Retinal pigment epithelial cell (primary cell): ENCODE measurements at places on chromosomes 3 and 15.

DNA sequence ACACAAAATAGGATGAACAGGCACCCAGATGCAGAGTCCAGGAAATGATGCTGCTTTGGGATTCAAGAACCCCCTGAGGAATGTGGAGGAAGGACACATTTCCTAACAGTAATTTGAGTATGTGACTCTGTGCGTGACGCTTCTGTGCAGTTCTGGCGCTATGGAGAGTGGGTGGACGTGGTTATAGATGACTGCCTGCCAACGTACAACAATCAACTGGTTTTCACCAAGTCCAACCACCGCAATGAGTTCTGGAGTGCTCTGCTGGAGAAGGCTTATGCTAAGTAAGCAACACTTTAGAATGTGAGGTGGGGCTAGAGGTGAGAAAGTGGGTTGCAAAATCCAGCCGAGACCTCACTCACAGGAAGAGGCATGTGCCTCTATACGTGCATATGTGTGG is 28.3 kb downstream of the CAPN3 start:
- DNase-seq = no peak

DNA sequence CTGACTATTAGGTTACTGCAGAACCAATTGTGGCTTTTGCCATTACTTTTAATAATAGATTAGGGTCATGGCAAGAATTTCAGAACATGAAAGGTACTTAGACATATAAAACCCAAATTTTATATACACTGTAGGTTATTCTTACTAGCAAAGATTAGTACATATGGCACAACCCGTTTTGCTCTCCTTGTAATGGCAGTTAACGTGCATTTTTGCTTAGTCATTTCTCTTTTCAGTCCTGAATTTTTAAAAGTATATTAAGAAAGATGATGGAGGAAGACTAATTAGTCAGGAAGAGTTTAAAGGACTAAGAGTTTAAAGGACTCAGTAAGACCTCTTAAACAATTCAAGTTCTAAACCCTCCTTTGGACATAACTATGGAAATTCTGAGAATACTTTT is 114.0 kb downstream of the PEAK1 start:
- DNase-seq = no peak

DNA sequence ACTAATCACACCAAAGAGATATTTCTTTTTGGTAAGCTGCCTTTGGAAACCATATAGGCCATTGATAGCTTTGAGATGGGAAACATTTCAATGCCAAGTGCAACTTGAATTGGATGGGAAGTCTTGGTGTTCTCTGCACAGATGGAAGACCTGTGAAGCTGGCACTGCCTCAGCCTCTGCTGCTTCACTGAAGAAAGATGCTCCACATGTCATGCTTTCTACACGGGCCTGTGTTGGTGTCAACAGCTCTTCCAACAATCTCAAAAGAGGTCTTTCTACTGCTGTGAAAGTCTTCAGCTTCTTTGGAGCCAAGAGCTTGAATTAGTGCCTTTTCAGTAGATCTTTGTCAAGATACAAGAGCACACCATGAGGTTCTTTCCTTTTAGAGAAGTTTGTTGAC is 169.0 kb downstream of the SPATA16 start:
- no peak for DNase-seq

GRCh38 chr3:51391566-51392354 is 675 bp downstream of the RBM15B start:
- DNase-seq = no peak

DNA sequence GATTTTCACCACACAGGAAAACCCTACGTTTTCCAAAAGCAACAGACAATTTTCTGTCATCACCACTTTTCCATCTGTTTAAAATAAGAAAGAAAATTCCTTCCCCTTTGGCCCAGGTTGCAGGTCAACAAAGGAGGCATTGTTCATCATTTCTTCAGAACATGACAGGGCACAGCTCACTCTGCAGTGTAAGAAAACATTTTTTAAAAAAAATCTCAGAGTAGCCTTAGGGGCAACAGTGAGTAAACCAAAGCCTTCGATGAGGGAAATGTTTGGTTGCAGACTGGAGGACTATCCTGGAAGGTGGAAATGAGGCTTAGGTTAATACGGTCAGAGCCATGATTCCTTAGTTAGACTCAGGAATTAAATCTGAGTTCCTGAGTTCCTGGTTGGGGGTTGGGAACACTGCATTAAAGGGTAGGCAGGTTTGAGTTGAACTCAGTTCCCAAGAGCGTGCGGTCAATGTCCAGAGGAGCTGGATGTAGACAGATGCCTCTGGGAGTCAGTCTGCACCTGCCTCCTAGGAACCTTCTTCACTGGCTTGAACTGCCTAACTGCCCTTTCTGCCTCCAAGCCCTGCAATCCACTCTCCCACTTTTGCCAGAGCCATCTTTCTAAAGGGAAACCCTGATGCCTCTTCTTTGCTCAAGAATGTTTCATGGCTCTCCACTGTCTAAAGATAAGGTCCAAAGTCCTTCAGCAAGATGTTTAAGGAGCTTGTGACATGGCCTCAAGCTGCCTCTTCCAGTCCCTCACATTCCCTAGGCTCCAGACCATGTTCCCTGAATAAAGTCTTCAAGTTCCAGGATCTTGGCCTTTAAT is 3.3 kb upstream of the HES1 start:
- no peak for DNase-seq

- no peak for DNase-seq
These were observed 164.8 kb upstream of the CBLB start for GRCh38 chr3:106033654-106034053.

DNA sequence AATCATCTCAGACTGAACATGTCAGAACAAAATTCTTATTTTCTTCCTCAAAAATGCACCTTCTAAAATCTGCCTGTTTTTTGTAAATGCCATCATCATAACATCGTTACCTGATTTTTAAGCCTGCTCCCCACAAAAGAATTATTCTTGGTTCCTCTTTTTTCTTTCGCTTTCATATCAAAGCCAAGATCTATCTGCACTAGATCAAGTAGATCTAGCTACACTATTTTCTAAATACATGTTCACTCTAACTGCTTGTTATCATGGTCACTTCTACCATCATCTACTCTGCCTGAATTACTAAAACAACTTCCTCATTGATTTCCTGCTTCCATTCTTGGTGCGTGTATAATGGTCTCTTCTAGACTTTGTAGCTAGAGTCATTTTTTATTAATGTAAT is 217.7 kb downstream of the ARPP21 start:
- no peak for DNase-seq

DNA sequence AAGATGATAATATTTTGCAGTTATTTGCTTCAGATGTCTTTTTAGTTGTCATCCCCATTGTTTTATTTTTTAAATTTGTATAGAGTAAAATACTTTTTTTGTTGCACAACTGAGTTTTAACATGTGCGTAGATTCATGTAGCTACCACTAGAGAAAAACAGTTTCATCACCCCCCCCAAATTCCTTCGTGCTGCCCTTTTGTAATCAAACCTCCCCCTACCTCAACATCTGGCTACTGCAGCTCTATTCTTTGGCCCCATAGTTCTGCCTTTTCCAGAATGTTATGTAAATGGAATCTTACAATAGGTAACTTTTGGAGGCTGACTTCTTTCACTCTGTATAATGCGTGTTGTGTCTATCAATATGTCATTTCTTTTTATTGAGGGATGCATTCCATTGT is 232.0 kb upstream of the RASGRP1 start:
- no peak for DNase-seq

DNA sequence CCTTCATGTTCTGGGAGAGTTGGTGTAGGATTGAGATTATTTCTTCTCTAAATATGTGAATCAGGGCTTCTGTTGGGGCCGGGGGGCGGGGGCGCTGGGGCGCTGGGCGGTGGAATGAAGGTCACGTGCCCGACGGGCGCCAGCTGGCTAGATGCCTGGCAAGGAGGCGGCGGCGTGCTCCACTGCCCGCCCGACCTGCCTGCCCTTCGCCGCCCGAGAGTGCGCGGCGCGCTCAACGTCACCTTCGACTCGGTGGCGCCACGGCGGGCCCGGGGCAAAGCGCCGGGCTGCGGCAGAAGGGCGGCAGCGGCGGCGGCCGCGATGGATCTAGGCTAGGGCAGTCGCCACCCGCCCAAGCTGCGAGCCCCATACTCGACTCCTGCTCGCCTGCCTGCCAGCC is 47.0 kb upstream of the LHFPL4 start:
- DNase-seq = peak; percentile 7

DNA sequence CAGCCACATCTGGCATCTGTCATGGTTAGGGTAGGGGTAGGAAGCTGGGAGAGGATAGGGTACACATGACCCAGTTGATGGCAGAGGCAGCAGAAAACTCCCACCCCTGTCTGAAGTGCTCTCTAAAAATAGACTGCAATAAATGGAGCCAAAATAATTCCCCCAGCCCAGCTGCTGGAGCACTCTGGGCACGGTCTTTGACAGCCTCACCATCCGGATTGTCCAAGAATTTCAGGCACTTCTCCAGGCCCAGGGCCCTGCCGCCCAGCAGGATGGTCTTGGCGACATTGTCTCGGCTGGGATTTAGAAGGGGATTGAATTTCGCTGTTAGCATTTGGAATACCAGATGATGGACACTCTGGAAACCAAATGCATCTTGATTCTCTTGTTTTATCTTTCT is 103.7 kb downstream of the IQSEC1 start:
- no peak for DNase-seq

GRCh38 chr3:51198477-51198876 is 186.6 kb upstream of the MANF start:
- no peak for DNase-seq

- no peak for DNase-seq
These were observed 4.6 kb downstream of the TPM1 start for GRCh38 chr15:63046917-63047760.

GRCh38 chr15:67064607-67065530 is 533 bp upstream of the SMAD3 start:
- DNase-seq = no peak

GRCh38 chr3:157170861-157171260 is 10.9 kb upstream of the CCNL1 start:
- DNase-seq = no peak

DNA sequence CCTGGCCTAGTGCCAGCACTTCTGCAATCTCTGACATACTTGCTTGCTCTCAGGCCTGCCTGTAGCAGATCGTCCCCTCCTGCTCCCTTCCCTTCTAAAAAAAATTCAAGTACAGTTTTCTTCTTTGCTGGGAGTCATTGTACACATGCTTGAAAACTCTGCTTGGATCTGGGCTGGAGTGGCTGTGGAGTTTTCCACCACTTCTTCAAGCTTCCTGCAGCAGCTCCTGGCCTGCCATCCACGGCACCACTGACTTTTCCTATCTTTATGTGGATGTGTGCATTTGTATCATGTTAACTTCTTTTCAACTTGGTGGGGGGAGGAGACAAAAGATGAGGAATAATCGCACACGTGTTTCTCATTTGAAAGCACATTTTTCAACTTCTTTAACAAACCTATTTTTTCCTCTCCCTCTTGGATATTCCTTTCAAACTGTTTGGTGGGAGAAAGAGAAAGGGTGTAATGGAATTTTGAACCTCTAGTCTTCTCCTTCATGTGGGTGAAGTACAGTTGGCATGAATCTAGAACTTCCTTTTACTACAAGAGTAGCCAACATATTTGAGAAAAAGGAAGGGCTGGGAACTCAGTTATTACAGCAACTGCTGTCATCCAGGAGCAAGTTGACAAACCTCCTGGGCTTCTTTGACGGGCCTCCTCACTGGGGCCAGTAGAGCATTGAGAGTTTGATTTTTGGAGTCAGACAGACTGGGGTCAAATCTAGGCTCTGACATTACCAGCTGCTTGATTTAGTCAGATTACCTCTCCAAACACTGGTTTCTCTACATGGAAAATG is 61.2 kb upstream of the LRTM1 start:
- no peak for DNase-seq

GRCh38 chr3:187315872-187316271 is 24.3 kb upstream of the MASP1 start:
- DNase-seq = no peak

GRCh38 chr3:65894679-65895453 is 143.9 kb downstream of the MAGI1 start:
- no peak for DNase-seq

DNA sequence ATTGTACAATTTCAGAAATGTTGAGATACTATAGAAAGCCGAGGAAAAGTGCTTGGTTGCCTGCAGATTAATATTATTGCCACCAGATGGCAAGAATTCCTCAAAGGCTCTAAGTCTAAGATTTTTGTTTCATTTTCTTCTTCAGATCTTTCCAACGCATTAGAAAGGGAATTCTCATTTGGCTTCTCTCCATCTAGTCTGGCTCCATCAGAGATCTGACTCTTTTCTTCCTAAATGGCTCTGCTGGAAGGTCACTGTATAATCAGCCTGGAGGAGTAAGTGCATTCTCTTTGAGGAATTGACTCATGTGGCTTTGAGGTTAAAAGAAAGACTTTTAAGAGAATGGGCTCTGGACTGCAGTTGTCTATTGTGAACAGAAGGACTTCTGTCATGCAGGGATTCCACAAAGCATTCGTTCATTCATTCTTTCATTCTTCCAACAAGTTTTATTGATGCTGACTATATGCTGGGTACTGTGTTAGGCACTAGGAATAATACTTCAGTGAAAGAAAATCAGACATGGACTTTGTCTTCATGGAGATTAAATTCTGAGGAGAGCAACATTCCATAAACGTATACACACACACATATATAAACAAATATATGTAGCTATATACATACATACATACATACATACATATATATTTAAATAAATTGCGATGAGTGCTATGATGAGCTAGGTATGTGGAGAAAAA is 55.3 kb downstream of the SLC28A2 start:
- DNase-seq = peak; percentile 13

DNA sequence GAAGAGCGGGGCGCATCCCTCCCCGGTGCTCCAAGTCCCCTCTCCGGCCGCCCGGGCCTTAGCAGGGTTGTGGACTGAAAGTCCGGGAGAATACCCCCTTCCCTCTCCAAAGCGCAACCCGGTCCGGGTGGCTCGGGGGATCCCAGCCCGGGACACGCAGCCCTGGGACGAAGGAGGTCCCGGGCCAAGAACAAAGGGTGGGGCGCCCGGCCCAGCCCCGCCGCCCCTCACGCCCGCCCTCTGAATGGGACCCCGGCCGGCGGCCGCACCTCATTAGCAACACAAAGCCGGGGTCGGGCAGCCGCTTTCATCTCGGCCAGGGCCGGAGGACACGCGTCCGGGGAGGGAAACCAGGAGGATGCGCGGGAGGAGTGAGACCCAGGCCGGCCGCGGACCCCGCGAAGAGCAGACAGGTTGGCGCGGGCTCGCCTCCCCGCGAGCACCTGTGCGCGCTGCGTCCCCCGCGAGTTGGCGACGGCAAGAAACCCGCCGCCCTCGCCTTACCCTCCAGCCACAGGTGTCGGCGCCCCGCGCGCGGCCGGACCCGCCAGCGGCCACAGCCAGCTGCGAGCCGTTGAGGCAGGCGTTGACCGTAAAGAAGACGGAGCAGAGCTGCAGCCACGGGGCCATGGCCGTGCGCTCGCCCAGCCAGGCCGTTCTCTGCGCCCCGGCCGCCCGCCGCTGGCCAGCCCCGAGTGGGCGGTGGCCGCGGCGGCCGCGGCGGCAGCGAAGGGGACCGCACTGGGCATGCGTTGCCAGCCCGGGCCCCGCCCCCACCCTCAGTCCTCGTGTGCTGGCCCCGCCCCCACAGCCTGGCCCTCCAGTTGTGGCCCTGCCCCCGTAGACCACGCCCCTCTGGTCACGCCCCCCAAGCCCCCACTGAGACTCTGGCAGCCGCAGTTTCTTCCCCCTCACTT is at the start of gene IL17RD:
IL17RD (minus strand) TSS at position 697 of the 917 bp plus-strand sequence; CDS start at position 630, 67 bp downstream.
- no peak for DNase-seq

GRCh38 chr15:45573961-45574629 is 13.1 kb upstream of the BLOC1S6 start:
- no peak for DNase-seq
